ENCODE measurements at places on chromosomes 13 and 19.

DNA sequence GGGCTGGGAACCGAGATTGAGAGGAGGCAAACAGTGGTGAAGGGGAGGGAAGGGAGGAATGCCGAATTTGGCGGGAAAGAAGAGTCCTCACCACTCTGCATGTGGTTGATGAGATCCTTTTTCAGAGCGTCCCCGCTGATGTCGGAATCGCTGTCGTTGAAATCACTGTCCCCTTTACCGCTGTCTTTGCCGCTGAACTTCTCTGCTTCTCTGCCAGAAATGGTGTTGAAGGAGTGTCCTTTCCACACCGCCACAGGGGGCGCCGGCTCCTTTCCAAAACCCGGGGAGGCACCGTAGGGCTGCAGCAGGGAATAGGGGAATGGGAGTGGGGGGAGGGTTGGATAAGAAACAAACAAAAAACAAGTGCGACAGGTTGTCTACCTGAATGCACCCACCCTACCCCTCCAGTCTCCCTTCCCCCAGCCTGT lies 3.1 kb downstream of the PCDH8 start:
- DNase-seq: no peak

- no peak for DNase-seq
These were observed 26.8 kb upstream of the ALOX5AP start for GRCh38 chr13:30708541-30708940.

- no peak for DNase-seq
These were observed 2.5 kb downstream of the VPS36 start for GRCh38 chr13:52447815-52448552.

DNA sequence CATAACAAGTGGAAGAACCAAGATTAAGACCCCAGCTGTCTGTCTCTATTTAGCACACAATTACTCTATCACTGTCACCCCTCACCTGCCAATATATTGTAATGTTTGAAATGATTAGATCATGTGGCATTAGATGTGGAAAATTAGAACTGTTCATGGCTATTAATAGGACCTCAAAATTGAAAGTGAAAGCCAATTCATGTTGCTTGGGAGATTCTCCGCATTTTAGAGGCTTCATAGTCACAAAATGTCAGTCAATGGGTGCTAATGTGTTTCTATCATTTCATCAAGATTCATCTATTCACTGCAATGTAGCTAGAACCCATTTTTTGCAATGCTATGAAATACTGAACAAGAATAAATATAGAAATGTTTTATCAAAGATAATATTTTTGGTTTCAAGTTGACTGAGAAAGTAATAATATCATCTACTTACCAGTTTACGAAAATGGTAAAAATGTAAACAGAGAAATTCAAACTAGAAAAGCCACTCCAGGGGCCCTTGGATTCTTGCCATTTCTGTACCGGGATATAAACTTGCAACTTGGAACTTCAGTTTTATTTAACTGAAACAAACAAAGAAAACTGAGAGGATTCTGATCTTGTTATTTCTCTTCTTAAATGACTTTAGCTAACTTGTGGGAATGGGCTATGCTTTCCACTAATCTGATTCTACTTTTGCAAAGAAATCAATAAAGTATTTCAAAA lies 388.6 kb downstream of the DCT start:
- no peak for DNase-seq

All from CD8-positive, alpha-beta memory T cell (primary cell).